HCT116 (cell line): ENCODE measurements at places on chromosomes 4 and X. TPM values are rescaled to one million over a fixed set of nuclear protein-coding genes. Genes with fewer than 3 reads are reported as not detected.

Gene DUSP9
- 14.2 TPM for total RNA-seq

Gene RFC1
- 52.3 TPM for total RNA-seq

Gene NDNF
- 0.22 TPM for total RNA-seq

Gene SYN1
- 0.86 TPM for total RNA-seq

Gene PPP1R2C
- not detected for total RNA-seq

Gene NR3C2
- total RNA-seq = 2.7 TPM

Gene OFD1
- total RNA-seq = 18.0 TPM

Gene TLR2
- 0.12 TPM for total RNA-seq

Gene SPANXD
- not detected for total RNA-seq

Gene CXCL8
- 1.8 TPM for total RNA-seq

Gene CCNA2
- total RNA-seq = 75.4 TPM

Gene SMIM10
- not detected for total RNA-seq

Gene MAGEA4
- total RNA-seq = not detected
